ENCODE measurements at places on chromosomes 2 and 18.
A peak's percentile ranks its signal among the peaks of the same experiment; 100 is the strongest.

- DNase-seq: peak; percentile 80
Measured at GRCh38 chr2:151669585-151670081, 64.6 kb downstream of the NEB start.

DNA sequence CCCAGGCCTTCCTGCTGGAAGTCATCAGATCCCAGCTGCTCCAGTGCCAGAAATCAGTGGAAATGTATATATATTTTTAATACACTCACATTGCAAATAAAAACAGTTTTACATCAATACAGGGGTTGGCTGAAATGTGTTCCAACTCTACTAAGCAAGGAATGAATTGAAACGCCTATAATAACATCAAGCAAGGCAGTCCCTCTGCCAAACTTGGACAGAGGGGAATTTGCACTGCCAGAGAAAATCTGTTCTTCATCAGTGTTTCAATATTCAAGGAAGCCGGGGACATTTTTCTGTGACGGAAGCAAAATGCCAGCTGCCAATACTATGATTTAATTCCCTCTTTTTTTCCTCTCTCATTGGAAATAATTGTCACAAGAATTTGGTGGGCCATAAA lies 335.3 kb downstream of the TNS1 start:
- no peak for DNase-seq

DNA sequence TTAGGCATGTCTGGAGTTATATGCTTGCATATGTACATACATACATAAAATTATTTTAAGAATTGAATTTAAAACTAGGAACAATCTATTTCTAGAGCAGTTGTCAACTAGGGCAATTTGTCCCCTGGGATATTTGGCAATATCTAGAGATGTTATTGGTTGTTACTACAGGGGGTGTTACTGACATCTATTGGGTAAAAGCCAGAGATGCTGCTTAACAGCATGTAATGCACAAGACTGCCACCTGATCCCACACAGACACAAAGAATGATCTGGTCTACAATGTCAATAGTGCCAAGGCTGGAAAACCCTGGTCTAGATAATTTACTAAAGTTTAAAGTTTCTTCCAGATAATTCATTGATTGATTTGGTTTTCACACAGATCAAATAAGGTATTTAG lies 185.3 kb downstream of the NYAP2 start:
- DNase-seq: no peak

GRCh38 chr2:11030909-11031308 lies 119.2 kb downstream of the KCNF1 start:
- no peak for DNase-seq

DNA sequence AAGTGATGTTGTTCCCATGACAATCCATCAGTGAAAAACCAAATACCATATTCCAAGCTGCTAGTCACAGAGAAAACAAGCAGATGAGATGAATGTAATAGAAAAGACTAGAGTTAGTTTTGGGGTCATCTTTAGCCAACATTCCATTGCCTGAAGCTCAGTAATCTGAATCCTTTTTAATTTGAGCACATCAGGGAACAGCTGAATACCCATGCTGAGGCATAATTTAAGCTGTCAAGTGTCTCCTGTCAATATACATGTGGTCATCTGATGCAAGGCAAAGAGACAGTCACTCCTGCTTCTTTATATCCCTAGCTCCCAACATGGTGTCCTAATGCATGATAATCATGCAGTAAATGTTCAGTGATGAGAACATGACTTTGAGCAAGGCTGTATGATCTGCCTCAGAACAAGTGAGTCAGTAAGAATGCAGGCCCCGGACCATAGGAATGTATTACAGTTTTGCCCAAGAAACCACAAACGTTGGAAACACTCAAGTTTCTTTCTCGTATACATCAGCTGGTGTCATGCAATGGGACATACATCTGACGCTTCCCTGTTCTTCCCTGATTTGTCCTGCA lies 48.0 kb downstream of the CDK15 start:
- DNase-seq: peak; percentile 80

DNA sequence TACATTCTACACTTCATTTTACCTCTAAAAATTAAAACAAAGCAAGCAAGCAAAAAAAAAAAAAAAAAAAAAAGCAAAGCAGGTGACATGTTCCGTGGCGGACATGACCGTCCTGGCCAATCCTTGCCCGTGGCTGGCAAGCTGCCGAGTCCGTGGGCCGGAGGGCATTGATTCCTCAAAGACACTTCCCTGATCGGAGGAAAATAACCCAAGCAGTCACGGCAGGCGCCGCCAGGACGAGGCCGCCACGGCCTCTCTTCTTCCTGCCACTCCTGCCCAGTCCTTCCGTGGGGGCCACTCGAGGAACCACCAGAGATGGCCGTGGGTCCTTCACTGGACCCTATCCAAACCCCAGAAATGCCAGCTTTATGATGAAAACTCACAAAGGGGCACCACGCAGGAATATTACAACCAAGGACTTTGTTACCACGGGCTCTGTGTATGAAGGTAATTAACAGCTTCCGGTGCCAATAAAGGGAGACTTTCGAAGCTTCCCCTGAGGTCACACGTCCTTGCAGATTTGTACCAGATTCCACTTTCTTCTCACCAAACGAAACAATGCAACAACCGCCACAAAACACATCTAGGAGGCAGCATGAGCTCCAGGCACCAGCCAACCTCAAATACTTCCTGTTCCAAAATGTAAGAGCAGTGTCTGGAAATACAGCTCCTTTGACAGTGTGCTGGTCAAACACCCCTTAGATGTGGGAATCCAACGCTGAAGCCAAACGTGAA lies 170.3 kb downstream of the HDAC4 start:
- DNase-seq: peak; percentile 21

GRCh38 chr2:84121-84520 lies 37.8 kb upstream of the FAM110C start:
- DNase-seq: no peak

DNA sequence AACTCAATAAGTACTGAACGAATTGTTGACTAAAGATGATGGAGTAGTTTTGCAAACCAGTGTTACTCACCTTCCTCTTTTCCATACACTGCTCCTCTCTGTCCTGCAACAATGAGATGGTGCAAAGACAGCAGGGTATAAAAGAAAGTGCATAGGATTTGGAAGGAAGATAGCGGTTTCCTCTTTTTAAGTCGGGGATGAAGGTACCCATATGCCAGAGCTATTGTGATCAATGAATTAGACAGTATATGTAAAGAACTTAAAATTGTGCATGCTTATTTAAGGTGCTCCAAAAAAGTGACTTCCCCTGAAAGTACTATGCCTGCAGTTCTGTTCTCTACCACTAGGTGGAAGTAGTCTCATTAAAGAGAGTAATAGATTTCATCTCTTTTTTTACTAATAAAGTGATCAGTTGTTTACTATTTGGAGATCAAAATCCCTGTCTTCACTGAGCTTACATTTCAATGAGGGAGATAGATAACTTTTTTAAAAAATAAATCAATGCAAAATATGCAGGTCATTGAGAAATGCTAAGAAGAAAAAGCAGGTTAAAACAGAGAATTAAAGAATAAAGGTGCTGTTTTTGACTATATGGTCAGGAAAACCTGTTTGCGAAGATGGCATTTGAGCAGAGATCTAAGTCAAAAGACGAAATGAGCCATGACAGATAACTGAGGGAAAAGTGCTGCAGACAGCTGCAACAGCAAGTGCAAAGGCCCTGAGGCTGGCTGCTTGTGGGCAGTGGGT lies 339.7 kb upstream of the SLC14A2 start:
- DNase-seq: no peak

GRCh38 chr18:56252456-56252855 lies 385.9 kb downstream of the TXNL1 start:
- no peak for DNase-seq

- no peak for DNase-seq
Measured at GRCh38 chr2:46537624-46538295, 58.4 kb downstream of the TMEM247 start.

All from islet precursor cell (in vitro differentiated cells).